ENCODE measurements at places on chromosomes 6 and 20.

DNA sequence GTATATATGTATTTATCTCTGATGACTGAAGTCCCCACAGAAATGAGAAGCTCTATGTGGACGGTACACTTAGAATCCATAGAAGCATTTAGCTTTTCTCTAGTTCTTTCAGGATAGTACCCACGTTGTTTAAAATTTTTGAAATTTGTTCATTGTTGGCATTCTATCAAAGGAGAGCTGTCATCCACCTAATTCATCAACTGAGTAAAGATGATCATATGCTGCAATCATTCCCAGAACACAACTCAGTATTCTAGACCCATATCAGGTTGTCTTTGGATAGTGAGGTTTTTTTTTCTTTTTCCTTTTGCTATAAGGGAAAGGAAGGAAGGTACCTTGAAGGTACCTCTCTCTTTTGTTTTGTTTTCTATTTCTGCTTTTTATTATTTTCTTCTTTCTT is 9.3 kb downstream of the SERAC1 start:
- no peak for DNase-seq

GRCh38 chr20:24001712-24002405 is 13.3 kb upstream of the GGTLC1 start:
- no peak for DNase-seq

GRCh38 chr20:62425281-62426058 is 1.9 kb downstream of the RBBP8NL start:
- no peak for DNase-seq

- no peak for DNase-seq
Observed at GRCh38 chr6:149864578-149865535, 698 bp upstream of the LRP11 start.

DNA sequence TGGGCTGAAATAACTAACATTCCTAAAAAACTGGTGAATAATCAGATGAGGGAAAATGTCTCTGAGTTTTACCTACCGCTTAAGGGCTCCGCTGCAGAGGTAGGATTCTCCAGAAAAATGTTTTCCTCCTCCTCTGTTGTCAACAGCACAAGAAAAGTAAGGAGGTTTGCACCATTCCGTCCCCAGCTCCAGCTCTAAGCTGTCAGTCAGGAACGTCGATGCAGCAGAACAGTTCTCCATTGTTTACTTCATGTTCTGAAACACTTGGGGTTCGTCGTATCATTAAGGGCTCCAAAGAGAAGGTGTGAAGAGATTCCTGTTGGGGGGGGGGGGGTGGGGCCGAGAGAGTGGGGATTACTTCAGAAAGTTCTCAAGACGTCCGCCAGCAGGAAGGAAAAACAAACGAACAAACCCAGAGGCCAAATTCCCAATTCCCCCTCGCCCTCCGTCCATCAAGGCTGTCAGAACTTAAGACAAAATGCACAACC is 734 bp downstream of the MMS22L start:
- no peak for DNase-seq

- DNase-seq, result no peak
Observed at GRCh38 chr20:10309326-10309725, 90.7 kb downstream of the SNAP25 start.

DNA sequence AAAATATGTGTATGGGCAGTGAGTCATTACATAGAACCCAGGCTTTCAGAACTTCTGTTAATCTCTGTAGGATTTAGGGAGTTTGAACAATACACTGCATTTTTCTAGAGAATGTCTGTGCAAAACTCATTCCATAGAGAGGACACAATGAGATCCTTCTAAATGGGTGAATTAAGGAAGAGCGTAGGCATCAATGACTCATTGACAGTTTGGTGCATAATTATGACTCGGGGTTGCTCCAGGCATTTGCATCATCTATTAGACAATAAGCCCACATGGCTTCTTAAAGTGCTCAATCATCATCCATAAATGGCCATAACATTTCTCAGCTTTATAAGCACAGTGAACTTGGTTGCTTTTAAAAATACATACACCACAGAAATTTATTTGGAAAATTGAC is 625.5 kb downstream of the CDH26 start:
- no peak for DNase-seq

DNA sequence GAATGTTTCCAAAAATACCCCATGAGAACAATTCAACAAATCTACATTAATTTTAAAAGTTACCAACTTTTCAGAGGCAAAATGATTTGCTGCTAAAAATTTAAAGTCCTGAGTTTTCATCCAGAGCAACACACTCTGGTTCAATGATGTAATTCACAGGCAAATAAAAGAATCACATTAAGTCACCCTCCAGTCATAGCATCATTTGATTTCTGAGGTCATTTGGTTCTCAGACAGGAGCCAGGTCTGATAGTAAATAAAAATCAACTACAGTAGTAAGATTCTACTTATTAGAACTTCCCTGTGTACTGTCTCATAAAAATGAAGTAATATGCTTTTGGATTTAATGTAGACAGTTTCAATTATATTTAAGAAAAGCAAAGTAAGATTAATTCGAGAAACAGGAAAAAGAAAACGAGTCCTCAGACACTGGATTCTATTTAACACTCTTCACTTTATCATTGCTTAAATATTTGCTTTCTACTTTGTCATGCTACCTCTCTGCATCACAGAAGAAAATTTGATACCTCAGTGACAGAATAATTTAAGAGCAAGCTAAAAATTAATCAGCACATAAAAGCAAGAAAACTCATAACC is 25.8 kb downstream of the MAP7 start:
- no peak for DNase-seq

- DNase-seq, result no peak
Observed at GRCh38 chr6:69542494-69542893, 254.3 kb downstream of the LMBRD1 start.

- DNase-seq, result no peak
Observed at GRCh38 chr20:49187330-49187850, 744 bp downstream of the STAU1 start.

DNA sequence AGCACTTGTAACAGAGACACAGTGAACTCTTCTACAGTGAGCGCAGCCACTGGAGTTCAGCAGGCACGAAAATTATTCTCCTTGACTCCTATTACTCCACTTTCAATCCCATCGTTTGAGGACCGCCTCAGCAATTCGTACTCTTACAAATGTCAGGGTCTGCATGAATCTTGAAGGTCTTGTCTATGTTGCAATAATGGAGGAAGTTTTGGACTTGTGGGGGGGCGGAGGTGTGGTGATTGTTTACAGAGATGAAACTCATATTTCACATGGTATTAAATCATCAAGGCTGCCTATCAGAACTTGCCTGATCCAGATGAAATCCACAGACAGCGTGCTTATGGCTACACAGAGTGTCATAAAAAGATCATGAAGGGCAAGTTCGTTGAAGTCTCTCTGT is 42.0 kb downstream of the SLC2A12 start:
- DNase-seq, result no peak

DNA sequence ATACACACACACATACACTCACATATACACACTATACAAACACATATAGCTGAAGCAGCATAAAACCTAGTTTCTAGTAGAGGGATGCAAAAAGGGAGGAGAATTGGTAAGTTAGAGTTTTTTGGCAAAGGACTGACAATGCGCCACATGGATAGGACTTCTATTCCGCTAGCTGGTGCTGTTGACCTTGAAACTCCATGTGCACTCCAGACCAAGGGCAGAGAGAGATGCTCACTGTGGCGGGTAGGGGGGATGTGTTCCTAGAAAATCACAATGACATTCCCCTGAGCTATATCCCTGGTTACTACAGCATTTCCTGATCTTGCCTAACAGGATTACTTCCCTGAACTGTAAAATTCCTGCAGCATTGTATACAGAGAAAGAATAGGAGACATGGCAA is 19.2 kb downstream of the MICA start:
- no peak for DNase-seq

DNA sequence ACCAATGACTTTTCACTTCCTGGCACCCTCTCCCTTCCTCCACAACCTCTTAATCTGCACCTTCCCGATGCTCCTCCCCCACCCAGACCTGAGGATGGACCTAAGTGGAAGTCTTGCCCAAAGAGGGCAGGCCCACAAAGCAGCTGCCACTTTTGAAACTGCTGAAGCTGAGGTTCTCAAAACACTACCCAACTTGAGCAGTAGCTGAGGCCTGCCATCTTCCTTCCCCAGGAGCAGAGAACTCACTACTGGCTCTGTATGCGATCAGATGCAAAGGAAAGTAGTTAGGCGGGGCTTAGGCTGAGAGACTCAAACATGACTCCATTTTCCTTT is 1.5 kb downstream of the HM13 start:
- DNase-seq, result no peak

- no peak for DNase-seq
Observed at GRCh38 chr6:132365281-132365907, 35.9 kb downstream of the MOXD1 start.

DNA sequence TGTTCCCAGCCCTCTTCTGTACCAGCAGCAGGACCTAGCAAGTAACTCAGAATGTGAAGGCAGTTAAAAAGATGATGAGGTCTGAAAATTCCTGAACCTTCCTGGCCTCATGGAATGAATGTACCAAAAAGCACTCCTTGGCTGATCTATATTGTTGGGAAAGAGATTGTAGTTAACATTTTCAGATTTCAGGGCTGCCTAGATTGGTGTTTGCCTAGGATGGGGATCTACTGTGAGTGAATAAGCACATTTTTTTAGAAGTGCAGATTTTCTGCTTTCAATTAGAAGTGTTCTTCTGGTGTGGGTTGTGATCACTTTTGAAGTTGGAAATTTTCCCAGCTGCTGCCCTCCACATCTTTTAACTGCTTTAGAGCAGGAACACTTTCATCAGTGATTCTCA is 6.2 kb downstream of the MYLIP start:
- no peak for DNase-seq

GRCh38 chr20:47674686-47675085 is 110.6 kb downstream of the SULF2 start:
- DNase-seq, result no peak

DNA sequence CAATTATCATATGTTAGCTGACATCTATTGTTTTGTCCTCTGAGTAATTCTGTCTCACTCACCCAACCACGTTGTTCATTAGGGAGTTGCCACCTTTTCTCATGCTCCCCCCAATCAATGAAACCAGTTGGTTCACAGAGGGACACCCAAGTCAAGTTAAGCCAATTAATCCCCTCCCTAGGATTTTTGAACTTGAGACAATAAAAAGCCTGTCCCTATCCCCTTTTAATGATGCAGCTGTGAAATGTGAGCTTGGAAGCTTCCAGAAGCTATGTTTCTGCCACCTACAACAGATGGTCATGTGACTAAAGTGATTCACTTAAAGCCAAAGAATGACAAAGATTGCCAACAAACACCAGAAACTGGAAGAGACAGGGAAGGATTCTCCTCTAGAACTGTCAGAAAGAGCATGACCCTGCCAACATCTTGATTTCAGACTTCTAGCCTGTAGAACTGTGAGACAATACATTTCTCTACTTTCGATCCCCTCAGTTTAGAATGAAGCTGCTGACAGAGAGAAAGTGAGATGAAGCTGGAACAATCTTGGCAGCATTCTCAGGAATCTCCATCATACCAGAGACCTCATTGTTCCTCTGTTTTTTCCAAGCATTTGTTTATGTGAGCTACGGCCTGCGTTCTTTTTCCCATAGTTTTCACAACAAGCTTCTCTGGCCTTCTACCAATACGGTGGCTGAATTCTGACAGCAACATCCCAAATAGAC is 57.8 kb upstream of the TPD52L1 start:
- DNase-seq, result no peak
